ENCODE measurements at places on chromosomes 13 and 19.

- peak; percentile 48 for DNase-seq
Observed at GRCh38 chr13:113759525-113760137, 605 bp downstream of the TMEM255B start.

- no peak for DNase-seq
Observed at GRCh38 chr13:66273011-66273410, 957.1 kb downstream of the PCDH9 start.

GRCh38 chr13:37106642-37107041 lies 1.2 kb upstream of the CSNK1A1L start:
- DNase-seq, result no peak

- no peak for DNase-seq
Observed at GRCh38 chr13:40973409-40973808, 45.7 kb downstream of the ELF1 start.

DNA sequence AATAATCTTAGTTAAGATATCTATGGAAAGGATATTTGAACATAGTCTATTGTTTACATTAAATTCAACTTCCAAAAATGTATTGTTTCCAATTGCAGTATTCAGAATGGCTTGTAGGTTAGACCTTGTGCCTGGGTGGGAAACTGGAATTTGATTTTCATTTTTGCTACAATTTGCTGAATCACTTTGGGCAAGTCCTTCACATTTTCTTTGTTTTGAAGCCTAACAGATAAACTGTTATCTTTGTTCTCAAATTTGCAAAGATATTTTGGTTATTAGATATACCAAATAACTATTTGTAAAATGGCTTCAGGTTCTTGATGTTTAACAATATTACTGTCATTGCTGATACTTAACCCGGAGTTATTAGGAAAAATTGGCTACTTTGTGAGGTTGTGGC lies 82.6 kb downstream of the WDFY2 start:
- no peak for DNase-seq

DNA sequence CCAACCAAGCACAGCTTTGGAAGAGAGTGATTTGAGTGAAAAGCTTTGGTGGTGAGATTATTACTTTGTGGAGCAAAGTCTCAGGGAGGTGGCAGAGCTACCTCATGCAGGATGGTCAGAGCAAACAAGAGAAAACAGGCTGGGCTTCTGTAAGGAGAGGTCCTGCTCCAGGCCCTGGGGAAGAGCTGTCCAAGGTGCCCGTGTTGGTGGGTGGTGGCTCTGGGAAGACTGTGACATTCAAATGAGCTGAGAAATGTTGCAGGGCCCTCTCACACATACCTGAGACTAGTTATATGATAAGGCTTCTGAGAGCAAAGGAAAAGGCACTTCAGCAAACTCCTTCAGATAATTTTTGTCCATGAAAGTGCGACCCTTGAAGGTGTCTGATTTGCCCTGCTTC lies 205.5 kb upstream of the SOX21 start:
- DNase-seq, result no peak

DNA sequence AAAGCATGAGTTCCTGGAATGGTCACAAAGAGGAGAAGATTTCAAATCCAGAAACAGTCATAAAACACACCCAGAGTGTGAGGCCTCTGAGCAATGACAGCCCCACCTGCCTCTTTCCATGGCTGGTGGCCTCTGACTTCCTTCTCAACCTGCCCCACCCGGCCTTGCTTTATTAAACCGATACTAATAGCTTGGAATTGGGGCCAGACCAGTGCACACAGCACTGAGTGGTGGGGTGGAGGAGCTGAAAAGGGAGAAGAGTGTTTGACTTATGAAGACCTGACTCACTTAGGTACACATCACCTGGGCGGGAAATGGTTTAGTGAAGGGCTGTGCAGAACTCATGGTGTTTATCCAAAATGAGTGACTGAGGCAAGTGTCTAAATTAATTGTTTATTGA lies 20.7 kb upstream of the CEACAM6 start:
- DNase-seq, result no peak

- no peak for DNase-seq
Observed at GRCh38 chr19:928471-929202, 2.8 kb downstream of the ARID3A start.

DNA sequence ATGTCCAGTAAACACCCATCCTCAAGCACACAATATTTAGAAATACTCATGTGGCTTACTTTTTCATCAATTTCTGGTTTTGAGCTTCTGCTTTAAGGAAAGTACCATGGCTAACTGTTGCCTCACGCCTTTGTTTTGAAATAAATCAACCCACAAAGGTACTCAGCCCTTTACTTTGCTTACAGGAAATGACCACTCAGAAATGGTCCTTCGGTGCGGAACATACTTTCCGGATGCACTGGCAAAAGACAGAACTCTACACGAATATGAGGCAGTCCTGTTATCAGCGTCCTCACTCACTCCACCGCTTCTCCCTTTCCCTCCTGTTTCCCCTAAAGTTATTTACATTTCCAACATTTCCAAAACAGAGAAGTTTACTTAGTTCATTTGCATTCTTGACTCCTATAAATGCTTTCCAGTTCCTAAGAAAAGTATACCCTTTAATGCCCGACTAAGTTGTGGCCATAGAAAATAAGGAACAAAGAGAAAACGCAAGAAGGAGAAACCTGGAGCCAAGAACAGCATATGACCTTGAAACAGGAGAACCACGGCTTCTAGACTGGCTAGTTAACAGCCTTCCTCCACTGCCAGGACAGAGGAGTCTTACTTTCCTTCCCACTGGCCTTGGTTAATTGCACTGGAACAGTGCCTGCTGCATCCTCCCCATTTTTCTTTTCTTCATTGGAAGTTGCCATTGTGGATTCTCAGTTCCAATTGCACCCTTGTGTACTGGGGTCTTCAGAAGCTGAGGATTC lies 10.6 kb downstream of the FPR2 start:
- DNase-seq, result no peak

- DNase-seq, result no peak
Observed at GRCh38 chr19:35484252-35485036, 5.8 kb downstream of the KRTDAP start.

GRCh38 chr13:113315992-113316391 lies 19.0 kb downstream of the LAMP1 start:
- DNase-seq, result no peak

DNA sequence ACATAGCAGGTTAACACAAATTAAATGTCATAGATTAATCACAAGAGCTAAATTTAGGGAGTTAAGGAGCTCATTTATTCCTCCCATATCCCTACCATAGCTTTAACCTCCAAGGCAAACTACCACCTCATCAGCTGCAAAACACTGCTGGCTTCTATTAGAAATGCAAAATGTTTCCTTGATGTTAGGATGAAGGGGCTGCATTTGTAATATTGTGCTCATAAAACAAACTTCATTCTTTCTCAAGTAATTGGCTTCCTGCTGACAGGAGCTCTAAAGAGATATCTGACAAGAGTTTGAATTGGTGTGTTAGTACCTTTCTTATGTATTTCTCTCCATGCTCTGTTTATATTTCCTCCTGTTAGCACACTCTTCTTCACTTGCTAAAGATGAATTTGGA lies 152.1 kb downstream of the OLFM4 start:
- no peak for DNase-seq

DNA sequence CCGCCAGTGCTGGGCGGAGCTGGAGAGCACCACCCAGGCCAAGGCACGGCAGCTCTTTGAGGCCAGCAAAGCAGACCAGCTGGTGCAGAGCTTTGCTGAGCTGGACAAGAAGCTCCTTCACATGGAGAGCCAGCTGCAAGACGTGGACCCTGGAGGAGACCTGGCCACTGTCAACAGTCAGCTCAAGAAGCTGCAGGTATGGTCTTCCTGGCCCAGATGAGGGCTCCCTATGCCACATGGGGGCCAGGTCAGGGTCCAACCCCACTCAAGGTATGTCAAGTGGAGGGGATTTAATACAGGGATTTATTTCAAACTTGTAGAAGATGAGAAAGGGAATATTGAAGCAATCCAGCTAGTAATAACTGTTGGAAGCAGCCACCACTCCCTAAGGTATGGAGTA lies 42.5 kb upstream of the SHKBP1 start:
- DNase-seq, result no peak
